ENCODE measurements at places on chromosomes 5 and 9.

GRCh38 chr9:847505-847904, 6.0 kb downstream of the DMRT1 start:
- no peak for DNase-seq

DNA sequence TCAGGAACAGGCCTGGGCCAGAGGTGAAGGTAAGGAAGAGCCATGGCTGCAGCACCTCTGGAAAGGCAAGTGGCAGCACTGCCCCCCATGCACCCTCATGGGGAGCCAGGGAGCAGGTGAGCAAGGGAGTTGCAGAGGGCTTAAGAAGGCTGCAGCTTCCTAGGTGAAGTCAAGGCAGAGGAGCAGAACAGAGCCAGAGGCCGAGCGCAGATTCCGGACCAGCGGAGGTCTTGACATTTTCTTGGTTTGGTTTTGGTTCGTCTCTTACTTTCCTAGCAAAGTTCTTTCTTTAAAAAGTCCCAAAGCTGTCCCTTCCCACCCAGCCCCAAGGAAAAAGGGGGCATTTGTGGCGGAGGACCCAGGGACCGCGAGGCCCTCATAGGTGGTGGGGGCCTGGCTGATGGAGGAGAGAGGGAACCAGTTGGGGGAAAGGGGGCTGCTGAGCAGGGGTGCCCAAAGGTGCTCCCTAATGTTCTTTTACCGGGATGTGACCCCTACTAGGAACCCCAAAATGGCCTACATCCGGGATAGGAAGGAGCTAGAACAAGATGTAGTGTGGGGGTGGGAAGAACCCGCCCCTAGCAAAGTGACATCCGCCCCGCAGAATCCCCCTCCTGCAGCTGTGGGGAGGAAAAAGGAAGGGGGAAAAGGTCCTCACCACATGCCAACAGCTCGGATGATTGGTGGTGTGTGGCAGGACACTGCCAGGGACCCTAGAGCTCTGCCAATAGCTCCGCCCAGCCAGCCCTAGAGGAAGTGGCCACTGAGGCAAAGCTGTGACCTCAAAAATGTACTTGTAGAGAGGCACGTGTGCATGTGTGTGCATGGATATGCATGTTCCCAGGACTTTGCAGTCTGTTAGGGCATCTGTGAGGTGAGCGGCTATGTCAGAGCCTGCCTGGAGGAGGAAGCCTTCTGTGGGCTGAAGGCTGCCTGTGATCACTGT, 914 bp upstream of the CD72 start:
- no peak for DNase-seq

- DNase-seq: no peak
These were observed 382.5 kb downstream of the PLK2 start for GRCh38 chr5:58077416-58077815.

- DNase-seq: no peak
These were observed 4.7 kb downstream of the PFDN1 start for GRCh38 chr5:140298183-140298601.

DNA sequence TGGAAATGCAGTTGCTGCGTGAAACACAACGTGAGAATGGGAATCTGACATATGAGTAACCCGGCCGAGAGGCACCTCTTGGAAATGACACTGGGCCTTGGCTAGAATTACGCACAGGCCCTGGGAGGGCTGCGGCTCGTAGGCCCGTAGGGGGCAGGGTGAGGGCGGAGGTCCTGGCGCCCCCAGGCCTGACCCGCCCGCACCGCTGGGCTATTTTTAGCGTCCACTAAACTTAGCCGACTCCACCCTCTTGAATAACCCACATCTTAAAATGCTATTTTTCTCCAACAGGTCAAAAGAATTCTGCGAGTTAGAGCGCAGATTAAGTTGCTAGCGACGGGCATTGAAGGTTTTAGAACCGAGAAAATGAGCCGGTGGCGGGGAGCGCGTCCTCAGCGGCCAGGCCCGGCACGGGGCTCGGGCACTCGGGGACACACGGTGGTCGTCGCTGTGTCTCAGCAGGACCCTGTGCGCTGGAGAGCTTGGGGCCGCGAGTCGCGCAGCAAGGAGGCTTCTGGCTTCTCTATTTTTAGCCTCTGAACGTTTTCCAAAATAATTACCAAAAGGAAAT, 168.5 kb downstream of the AUH start:
- DNase-seq: no peak

DNA sequence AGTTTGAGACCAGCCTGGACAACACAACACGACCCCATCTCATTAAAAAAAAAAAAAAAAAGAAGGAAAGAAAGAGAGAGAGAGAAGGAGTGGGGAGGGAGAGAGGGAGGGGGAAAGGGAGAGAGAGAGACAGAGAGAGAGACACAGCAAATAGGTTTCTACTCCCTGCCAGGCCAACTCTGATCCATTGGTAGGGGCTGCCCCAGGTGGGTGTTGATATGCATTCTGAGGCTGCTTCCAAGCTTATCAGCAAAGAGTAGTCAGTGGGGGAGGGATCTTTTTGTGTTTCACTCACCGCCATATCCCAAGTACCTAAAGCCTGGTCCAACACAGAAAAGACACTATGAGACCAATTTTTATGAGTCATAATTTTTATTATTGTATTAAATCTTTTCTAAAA, 57.0 kb upstream of the SAP30L start:
- DNase-seq: no peak

Measured in NCI-H187 treated with DMSO at 0.1 percent for 48 hours (cell line).